ENCODE measurements at places on chromosomes 7 and 10.

- DNase-seq: no peak
These were observed 187.2 kb upstream of the MBL2 start for GRCh38 chr10:52959810-52960209.

GRCh38 chr10:128307820-128308219 is 181.6 kb upstream of the MKI67 start:
- DNase-seq: no peak

DNA sequence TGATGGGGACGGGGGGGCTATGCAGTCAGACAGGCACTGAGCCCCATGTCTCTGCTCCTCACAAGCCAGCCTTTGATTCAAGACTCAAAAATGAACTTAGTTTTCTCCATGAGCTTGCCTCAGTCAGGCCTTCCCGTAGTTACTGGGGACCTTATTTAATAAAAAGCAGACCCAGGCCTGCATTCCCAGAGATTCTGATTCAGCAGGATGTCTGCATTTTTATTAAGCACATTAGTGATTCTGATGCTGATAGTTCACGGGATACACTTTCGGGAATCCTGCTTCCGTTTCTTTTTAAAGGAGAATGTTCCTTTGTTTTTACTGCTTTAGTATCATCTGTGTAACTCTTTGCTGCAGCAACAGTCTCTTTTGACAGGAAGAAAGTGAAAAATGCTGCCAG is 28.3 kb upstream of the PLPP4 start:
- DNase-seq: no peak

GRCh38 chr10:70174058-70174741 is 3.9 kb upstream of the SAR1A start:
- no peak for DNase-seq

Measured in DMS153 (cell line).